ENCODE measurements at places on chromosomes 6 and 20.
A peak's percentile ranks its signal among the peaks of the same experiment; 100 is the strongest.

DNA sequence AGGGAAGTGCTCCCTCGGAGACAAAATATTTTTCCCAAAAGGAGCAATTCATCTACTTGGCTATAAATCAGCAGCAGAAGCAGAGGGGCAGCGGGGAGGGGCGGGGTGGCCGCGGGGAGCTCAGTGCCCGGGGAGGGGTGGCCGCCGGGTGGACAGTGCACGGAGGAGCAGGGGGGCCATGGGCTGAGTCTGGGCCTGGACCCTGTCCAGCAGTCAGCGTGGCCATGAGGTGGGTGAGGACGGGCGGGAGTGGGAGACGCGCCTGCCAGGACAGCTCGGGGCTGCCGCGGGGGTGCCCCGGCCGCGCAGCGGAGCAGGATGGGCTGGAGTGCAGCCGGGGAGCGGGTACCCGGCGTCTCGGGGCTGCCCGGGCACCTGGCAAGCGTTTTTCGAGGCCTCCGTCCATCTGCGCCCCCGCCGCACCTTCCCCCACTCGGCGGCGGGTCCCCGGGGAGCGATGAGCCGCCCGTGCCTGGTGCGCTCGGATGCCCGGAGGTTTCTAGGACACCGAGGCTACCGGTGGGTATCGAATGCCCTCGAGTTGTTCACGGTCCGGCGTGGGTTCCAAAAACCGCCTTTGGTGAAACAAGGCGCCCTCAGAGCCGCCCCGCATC lies 229.5 kb downstream of the THBS2 start:
- DNase-seq = no peak

- DNase-seq = no peak
These were observed 64.3 kb upstream of the TMEM30A start for GRCh38 chr6:75348882-75349261.

DNA sequence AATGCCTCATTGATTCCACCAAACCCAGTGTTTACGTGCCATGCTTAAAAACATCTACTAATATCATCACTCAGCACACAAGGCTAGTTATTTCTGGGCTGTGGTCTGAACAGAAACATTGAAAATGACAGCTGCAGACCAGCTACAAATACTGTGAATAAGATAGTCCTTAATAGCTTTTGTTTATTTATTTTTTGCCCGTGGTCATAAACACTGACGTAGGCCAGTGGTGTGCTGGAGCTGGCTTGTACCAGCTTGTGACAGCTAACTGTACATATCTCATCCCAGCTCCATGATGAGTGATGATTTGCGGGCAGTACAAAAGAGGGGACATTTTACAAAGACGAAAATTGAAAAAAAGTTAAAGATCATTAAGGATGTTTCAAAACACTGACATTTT lies 1057.0 kb downstream of the EPHA7 start:
- DNase-seq = no peak

GRCh38 chr6:109429496-109429895 lies 10.9 kb downstream of the PPIL6 start:
- DNase-seq = no peak

DNA sequence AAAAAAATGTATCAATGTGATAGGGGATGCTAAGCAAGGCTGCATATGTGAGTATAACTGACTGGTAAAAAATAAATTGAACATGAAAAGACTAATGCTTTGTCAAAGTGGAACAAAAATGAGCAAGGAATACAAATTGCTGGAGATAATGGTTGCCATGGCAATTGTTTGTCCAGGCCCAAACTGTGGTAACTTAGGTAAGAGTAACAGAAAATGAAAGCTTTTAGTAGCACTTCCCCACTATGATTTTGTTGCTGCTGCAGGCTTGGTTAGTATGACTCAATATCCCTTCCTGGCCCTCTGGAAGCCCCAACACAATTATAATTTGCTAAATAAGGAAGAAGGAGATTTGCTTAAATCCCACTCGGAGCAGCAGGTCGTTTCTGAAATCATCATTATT lies 577.1 kb downstream of the DOK5 start:
- DNase-seq = no peak

DNA sequence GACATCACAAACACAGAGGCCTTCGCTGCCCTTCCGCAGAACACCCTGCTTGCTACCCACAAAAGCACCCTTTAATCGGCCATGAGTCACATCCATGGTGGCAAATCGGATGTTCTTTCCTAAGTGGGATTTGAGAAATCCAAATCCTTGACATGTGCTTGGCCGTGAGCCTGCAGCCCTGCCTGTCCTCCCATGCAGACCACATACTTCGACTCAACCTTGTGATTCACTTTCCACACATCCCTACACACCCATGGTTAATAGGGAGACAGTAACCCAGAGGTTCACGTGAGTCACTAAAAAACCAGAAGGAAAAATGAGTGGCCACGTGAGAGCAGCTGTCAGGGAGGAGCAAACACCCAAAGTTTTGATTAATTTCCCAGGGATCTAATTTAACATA lies 19.4 kb downstream of the RAMACL start:
- DNase-seq = no peak

DNA sequence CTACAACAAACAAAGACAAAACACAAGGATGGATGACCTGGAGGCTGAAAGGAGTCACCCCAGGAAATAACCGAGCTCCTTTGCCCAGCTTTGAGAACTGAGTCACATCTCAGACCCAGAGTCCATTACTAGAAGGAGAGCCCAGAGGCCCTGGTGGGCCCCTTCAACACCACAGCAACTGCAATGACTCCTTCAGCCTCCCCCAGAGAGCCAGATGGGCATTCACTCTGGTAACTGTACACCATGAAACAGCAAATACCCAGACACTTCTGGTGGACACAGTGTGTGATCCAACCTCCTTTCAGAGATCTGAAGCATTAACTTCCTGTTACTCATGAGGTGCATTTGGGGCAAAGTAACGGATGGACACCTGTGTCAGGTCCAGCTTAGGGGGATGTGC lies 22.6 kb downstream of the RAET1L start:
- DNase-seq = no peak

- no peak for DNase-seq
These were observed 42.0 kb downstream of the IRAK1BP1 start for GRCh38 chr6:78909391-78909790.

- DNase-seq = no peak
These were observed 102.5 kb downstream of the MAP3K7 start for GRCh38 chr6:90484385-90484784.

GRCh38 chr6:130765181-130765727 lies 62.0 kb upstream of the SMLR1 start:
- DNase-seq = no peak

DNA sequence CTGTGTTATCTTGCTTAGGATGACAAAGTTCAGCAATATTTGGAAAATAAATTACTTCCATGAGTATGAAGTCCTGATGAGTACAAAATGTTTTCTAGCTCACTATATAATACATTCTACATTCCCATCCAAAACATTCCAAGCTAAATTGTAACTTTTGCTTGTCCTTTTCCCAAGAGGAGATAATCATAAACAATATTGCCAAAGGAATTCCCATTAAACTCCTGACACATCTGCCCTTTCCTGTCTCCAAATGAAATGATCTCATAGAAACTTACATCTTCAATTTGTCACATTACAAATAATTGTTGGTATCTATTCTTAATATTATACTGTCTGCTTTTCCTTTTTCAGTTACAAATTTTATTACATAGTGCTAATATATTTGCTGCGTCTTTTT lies 20.4 kb upstream of the SENP6 start:
- DNase-seq = no peak

- DNase-seq = no peak
These were observed 185.8 kb downstream of the TMEM242 start for GRCh38 chr6:157137501-157137900.

DNA sequence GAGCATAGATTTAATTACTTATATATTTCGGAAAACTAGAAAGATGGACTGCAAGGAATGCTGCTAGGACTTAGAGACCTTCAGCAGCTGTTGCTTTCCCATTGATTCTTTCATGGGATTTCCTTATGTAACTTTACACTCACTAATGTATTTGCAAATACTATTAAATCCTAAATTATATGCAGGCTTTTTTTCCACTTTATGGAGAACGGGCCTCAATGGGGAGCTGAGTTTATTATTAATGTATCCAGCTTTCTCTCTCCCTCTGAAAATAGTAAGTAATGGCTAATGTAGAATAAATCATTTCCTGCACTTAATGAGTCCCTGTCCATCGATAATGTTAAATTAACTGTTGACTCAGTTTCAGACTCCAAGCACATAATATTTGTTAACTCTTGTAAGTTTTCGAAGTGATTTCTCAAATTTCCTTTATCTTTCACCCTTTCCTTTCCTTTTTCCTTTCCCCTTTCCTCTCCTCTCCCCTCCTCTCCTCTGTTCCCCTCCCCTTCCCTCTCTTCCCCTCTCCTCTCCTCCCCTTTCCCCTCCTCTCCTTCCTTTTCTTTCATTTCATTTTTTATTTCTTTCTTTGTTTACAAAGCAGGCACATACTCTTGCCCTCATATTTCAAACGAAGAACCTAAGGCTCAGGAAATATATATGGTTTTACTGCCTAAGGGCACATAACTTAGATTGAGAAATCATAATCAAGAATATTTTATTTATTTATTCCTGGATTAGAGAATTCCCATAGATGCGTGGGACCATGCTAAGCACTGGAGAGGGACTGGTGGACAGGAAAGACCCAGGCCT lies 503.6 kb downstream of the MMUT start:
- no peak for DNase-seq

- DNase-seq = no peak
These were observed 503.7 kb downstream of the KIF16B start for GRCh38 chr20:16069389-16070010.

- no peak for DNase-seq
These were observed 8.3 kb downstream of the TFAP2A start for GRCh38 chr6:10406556-10406955.

- no peak for DNase-seq
These were observed 102.1 kb upstream of the CEP162 start for GRCh38 chr6:84329516-84329915.

- no peak for DNase-seq
These were observed 26.2 kb downstream of the MYO6 start for GRCh38 chr6:75775219-75775618.

DNA sequence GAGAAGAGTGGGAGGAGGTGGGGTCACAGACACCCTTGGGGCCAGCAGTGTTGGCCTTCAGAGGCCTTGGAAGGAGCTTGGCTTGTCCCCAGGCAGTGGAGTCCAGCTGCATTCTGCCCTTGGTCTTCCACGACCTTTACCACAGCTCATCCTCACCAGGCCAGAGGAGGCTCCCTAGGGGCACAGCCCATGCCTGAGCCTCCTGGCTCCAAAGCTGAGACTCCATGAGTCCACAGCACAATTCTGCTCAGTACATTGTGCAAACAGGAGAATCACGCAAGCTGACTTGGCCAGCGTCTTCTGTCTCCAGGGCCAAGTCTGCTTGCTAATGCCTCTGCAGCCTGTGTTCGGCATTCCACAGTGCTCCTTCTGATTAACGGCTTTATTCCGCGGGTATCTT lies 337.2 kb downstream of the SMOC2 start:
- DNase-seq = no peak

DNA sequence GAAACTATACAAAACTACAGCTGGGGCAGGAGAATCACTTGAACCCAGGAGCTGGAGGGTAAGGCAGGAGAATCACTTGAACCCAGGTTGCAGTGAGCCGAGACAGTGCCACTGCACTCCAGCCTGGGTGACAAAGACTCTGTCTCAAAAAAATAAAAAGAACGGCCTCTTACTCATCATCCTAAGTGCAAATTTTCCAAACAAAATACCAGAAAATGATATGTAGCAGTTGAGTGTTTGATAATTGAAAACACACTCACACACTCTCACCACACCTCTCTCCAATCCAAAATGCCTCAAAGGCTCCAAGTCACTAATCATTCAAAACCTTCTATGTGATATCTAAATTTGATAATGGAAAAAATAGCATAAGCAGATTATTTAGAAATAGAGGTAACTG lies 198.6 kb upstream of the SHLD1 start:
- DNase-seq = no peak

- no peak for DNase-seq
These were observed 41.6 kb downstream of the ANKEF1 start for GRCh38 chr20:10076126-10077080.

DNA sequence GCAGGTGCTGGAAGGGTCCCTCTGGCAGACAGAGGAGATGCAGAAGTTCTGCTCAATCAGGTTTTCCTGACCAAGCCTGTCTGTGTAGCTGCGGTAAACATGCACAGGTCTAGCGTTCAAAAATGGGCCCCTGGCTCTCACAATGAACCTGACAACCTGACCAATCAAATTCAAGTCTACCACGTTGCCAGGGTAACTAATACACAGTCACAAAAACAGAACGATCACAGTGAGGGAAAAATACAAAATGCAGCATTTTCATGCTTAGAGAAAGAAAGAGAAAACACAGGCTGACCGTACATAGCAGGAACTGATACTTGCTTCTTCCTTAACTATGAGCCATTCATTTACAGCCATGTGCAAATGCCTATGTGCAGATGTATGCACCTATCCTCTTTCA lies 353.1 kb upstream of the TSHZ2 start:
- DNase-seq = no peak

DNA sequence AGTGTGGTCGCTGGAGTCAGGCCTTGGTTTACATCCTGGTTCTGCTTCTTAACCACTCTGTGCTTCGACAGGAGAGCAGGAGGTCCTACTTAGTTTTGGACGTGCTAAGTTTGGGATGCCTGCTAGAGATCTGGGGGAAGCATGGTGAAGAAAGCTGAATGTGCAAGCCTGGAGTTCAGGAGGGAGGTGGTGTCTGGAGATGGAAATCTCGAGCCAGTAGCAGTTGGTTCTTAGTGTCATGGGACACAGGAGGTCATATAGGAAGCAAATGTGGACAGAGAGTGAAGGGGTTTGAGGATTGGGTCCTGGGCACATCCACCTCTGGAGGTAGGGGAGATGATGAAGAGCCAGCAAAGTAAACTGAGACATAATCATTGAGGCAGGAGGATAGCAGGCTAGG lies 131.4 kb downstream of the SYCP2 start:
- no peak for DNase-seq

DNA sequence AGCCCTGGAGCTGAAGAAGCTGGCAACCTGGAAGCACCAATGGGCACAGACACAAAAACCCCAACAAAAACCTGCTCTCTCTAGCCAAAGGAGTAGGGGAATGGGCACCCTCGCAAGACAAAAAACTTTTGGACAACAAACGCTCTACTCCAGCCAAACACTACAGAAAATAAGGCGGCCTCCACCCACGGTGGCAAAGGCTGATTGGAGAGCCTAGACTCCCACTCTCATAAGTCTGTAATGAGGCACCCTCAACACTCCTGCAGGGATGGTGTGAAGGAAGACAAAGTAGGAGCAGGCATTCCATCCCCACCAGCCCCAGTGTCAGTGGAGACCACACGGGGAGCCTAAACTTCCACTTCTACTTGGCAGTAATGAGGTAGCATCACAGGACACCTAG lies 8.8 kb downstream of the TTI1 start:
- no peak for DNase-seq

GRCh38 chr20:62710886-62711702 lies 2.5 kb downstream of the NTSR1 start:
- peak; percentile 40 for DNase-seq

- DNase-seq = no peak
These were observed 28.2 kb upstream of the GSTA4 start for GRCh38 chr6:53023323-53023722.

- no peak for DNase-seq
These were observed 139.9 kb downstream of the TBXT start for GRCh38 chr6:166027761-166028160.

GRCh38 chr6:30200551-30201281 lies 12.5 kb downstream of the TRIM26 start:
- DNase-seq = no peak

All from activated T-cell treated with anti-CD3 and anti-CD28 coated beads, Interleukin-2, amount 50 U/mL, for 48 hours (primary cell).